ENCODE measurements at places on chromosomes 3 and 15.
A peak's percentile ranks its signal among the peaks of the same experiment; 100 is the strongest.

GRCh38 chr3:57126244-57126643 is 38.9 kb downstream of the IL17RD start:
- DNase-seq, result no peak

DNA sequence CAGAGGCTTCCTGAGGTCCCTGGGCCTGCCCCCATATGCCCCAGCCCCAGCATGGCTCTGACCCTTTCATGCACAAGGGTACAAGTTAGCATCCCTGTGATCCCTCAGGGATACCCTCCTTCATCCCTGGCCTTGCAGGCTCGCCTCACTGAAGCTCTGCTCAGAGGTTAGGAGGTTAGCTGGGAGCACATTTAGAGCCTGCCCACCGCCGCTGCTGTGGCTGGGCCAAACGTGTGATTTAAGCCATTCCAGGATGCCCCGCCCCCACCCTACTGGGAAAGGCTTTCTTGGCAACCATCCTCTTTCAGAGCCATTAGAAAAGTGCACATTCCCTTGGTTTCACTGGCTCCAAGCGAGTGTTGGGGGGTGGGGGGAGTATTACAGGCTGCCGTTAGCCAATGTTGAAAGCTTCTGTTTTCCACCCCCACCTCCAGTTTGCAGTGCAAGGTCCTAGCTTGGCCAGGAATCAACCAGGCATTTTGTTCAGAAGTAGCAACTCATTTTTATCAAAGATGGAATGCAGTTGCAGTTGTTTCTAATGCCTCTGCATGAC is 6.3 kb upstream of the HES1 start:
- no peak for DNase-seq

- DNase-seq, result no peak
Measured at GRCh38 chr3:136261826-136262225, 11.7 kb downstream of the PCCB start.

DNA sequence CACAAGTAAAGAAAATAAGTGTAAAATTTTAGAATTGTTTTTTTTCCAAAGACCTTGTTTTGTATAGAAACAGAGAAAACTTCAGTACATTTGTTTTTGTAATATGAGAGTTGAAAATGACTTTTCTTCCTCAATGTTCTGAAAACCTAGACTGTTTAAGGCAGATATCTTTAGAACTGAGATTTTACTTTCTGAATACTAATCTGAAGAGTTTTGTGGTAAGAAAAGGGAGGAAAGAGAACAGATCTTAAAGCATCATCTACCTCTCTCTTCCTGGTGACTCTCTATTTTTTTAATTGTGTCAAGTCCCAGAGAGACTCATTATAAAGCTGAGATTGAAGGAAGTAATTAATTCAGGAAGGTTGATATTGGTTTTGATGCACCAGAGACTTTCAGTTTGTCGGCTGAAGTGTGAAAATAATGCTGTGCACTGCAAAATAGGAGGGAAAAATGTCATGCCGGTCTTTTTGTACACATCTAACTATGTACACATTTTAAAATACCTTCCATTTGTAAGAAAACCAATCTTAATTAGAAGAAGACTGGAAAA is 142.1 kb upstream of the NAALADL2 start:
- DNase-seq, result no peak

DNA sequence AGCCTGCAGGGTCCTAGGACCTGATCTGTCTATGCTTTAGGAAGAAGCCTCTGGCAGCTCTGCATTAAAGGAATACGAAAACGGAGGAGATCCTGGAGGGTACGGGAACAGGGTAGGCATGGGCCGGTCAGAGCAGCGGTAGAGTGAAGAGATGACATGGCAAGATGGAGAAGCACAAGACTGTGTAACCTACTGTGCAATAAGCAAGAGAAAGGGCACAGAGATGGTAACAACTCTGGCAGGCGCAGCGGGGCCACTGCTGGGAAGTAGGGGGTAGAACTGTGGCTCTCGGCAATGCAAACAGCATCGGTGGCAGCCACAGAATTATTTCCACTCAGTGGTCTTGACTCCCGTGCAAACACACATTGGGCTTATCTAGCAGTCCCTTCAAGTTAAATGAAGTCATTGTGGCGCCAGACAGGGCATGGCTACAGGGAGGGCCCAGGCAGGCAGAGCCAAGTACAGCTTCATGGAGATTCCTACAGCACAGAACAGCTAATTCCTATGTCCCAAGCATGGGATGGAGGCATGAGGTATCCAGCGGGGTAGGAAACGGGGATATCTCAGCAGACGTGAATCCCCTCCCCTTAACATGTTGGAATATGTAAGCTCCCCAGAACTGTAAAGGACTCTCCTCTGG is 28.8 kb downstream of the WHAMM start:
- DNase-seq, result no peak

GRCh38 chr15:62649793-62650420 is 392.6 kb upstream of the TPM1 start:
- peak; percentile 3 for DNase-seq

DNA sequence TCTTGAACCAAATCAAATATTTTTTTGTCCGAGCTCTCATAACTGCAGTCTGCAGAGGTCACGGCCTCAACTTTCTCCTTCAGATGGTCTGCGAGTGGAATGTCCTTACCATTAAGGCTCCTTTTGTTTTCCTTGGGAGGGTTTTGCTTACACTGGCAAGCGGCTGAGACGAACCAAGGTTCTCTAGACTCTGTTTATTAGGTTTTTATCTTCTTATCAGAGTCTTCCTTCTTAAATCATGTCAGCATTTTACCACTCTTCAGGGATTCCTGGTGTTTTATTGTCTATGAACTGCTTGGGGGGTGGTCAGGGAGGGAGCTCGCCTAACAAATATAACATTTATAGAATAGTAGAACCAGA is 773.7 kb upstream of the NR2F2 start:
- no peak for DNase-seq

DNA sequence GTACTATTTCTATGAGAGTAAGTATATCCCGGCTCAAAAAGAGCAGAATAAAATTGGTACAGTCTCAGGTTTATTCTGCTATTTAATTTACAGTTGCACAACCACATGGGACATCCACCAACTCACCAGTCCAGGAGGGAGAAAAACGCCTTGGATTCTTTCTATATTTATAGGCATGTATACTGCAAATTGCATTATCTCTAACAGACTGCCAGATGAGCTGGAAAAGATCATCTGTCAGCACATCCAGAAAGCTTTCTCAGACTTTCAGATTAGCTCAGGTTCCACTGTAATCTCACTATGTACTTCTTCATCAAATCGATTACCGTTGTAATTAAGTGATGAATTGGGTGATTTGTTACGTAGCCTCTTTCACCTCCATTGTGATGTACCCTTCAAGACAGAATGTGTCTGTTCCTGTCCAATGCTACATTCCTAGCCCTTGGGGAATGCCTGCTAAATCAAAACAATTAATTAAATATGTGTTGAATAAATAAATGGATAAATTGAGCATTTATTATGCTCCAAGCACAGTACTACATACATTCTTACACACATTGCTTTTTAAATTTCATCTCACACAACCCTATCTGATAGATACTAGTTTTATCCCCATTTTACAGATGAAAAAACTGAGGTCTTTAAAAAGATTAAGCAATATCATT is 38.1 kb upstream of the TMC3 start:
- DNase-seq, result no peak

- DNase-seq, result no peak
Measured at GRCh38 chr3:170044795-170045244, 7.0 kb downstream of the GPR160 start.

DNA sequence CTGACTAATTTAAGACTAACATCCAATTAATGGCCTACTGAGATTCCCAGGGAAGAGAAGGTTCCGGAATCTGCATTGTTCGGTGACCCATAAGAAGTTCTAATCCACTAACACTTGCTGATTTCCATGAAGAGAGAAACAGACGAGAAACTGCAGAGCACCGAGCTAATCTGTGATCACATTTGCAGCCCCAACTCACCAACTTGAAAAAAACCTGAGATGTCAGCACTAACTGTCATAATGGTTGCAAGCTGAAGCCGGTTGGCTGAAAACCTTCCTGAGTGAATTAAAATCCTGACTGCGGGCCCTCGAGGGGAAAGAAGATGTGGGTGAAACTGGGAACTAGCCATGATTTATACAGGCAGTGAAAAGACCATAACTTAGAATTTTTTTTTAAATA is 204.8 kb upstream of the IGF1R start:
- no peak for DNase-seq

DNA sequence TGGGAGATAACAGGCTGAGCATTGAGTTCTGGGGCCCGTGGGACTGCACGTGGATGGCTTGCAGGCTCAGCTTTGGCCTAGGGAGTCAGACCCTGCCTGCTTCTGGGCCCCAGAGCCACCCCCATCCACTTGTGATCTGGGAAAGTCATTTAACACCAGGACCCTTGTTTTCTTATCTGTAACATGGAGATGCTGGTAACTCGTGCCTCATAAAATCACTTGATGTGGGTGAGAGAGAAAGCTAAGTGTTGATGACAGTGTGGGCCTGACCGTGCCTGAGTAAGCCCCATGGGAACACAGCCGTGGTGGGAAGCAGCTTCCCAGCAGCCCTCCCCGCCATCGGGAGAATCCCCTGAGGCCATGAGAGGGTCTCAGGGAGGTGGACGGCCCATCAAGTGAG is 378.1 kb downstream of the GABRB3 start:
- DNase-seq, result no peak

DNA sequence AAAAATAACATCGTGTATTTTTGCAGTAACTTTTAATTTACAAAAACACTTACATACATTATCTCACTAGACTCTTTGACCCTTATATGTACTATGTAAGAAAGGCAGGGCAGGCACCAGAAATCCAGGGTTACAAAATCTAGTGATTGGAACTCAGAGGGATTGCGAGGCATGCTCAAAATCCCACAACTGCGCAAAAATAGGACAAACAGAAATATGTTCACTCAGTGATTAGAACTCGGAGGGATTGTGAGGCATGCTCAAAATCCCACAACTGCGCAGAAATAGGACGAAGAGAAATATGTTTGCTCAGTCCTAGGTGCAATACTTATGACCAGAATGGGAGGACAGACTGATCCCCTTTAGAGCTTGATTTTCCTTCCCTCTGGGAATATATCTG is 79.2 kb upstream of the TGFBR2 start:
- no peak for DNase-seq

DNA sequence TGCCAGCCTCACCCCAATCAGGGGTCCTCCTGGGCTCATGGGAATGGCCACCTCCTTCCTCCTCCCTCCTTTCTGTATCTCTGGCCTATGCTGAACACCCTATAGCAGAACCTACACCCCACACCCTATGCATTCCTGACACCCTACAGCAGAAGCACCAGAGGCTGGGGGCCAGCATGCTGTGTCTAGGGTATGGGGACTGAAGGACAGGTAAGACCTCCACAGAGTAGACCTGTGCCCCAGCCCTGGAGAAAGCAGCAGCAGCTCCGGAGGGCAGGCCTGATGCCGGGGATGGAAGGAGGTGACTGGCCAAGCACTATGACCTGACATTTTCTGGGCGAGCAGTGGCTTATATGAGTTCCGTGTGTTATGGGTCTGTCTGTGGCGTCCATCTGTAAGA is 66.9 kb downstream of the TLE3 start:
- DNase-seq, result no peak

GRCh38 chr3:128173849-128174248 is 20.6 kb downstream of the EEFSEC start:
- no peak for DNase-seq

DNA sequence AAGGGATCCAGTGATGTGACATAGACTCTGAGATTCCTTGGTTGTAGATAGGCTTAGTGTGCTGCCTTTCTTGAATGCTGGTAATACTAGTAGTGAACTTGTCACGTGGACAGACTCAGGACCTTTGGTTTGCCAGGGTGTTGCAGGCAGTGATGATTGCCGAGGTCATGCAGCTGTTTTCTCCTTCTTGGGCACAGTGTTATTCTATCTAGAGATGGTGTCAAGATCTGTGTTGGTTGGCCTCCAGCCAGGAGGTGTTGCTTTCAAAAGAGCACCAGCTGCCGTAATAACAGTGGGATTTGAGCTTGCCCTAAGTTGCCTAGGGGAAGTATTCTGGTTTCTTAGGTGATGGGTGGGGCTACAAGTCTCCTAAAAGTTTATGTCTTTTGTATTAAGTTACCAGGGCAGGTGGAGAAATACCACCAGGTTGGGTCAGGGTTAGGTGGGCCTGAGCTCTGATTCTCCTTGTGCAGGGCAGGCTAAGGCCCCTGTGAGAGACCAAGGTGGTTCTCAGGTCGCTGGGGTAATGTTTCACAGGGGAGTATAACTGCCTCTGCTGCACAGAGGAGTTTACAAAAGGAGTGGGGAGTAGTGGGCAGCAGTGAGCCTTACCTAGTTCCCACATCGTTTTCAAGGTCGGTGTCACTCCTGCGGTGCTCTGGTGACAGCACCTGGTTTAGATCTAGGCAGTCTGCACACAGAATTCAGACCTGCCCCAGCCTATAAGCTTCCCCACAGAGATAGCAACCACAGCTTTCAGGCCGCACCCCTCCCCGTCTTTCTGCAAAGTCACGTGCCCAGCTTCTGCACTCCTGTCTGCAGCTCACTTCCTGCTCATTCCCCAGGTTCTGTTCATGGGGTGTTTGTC is 350.3 kb downstream of the DOCK3 start:
- peak; percentile 38 for DNase-seq

GRCh38 chr3:115369021-115369420 is 221.9 kb upstream of the ZBTB20 start:
- no peak for DNase-seq

- DNase-seq, result no peak
Measured at GRCh38 chr3:88661433-88661824, 446.0 kb upstream of the EPHA3 start.

GRCh38 chr3:125957674-125958510 is 11.1 kb upstream of the ROPN1B start:
- DNase-seq, result no peak

DNA sequence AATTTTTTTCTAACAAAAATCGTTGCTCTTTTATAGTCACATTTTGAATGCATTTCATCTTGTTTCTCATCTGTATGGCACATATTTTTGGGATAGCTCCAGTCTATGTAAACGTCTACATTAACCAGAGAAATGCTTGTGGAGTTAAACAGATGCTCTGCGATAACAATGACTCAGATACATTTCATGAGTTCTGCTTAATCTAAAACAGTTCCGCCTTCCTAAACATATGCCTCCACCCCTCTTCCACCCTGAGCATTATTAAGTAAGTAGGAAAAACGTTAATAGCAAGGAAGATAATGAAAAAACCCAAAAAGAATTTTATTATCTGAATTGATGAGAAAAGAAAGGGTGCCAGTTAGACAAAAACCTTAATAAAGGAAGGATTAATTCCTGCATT is 396.1 kb downstream of the TUSC7 start:
- no peak for DNase-seq

- DNase-seq, result no peak
Measured at GRCh38 chr3:107767897-107768605, 245.3 kb downstream of the BBX start.

DNA sequence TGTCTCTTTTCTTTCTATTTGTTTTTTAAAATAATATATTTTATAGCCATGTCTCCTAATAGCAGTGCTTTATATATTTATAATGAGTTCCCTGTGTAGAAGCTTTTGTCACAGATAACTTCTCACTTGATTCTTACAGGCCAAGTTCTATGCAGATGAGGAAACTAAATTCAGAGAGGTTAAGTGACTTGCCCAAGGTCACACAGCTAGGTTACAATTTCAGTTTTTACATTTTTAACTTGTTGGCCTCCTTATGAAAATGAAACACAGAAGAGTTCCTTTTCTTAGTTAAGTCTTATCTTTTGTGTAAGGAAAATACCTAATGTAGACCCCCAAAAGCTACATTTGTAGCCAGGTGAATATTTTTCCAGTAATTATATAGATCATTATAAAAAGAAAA is 83.3 kb upstream of the SOX2 start:
- no peak for DNase-seq

GRCh38 chr3:32422943-32423342 is 31.3 kb downstream of the CMTM7 start:
- no peak for DNase-seq
